Stimulated activated CD4-positive, alpha-beta T cell treated with anti-CD3 and anti-CD28 coated beads, Interleukin-4, amount 100 ng/mL, for 24 hours (primary cell): ENCODE measurements at places on chromosomes 5 and 9.
A peak's percentile ranks its signal among the peaks of the same experiment; 100 is the strongest.

DNA sequence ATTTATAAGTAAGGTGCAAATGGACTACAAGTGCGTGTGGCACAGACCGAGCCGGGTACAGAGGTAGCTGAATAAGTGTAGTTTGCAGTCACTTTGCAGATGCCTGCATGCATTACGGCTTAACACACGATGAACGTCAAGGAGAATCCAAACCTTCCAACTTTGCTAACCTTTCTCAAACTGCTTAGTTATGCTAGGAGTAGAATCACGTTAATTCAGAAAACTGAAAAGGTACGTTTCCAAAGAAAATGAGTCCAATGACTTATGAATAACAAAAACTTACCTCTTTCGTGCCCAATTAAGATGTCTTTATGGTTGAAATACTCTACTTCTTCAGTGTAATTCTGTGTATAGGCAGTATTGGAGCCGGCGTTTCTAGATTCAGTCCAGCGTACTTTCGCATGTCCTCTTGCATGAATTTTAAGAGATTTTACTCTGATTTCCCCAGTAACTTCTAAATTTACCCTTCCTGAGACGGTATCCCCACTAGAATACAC is 539 bp downstream of the ARRDC3 start:
- DNase-seq = peak; percentile 33

- DNase-seq = no peak
Measured at GRCh38 chr5:18202164-18202563, 567.9 kb downstream of the TAF11L14 start.

DNA sequence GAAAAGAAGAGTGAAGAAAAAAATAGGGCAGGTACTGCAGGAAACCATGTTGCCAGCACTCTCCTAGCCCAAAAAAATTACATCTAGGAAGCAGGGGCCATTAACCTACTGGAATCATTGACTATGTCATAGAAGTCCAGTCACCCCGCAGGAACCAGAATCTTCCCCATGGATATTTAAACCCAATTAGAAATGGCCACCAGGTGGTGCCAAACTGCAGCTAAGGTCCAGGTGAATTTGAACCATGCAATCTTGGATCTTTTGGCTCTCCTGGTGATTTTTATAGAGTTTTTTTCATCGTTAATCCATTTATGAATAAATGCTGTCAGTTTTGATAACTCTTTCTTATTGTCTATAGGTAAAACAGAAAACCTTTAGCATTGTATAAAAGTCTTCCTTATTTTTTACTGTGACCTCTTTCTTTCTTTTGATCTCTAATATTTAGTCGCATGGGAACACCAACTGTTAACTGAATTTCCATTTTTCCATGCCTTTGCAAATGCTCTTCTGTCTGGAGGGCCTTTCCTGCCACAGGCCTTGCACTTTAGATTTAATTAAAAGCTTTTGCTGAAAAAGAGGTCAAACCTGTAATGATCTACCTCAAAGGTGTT is 147.5 kb upstream of the FGF10 start:
- DNase-seq = no peak

DNA sequence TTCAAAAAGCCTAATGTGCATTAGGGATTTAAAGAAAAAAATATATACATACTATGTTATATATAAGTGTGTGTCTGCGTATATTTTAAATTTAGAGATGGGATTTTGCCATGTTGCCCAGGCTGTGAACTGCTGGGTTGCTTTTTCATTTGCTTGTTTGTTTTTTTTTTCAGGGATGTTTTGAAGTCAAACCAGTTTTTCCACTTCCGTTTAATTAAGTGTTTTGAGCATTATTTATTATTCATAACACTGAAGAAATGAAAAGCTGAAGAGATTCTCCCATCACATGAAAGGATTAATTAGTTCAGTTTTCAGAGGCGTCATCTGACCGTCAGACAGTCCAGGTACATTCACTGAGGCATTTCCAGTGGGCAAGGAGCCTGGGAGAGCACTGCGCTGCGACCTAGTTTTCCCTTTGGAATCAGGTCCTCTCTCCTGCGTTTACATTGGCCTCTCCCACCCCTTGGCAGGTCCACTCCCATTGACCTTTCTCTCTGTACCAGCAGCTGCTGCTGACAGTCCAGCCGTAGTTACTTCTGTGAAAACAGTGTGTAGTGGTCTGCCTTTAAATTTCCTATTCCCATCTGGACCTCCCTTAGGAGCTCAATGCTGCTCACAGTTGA is 26.0 kb downstream of the ARRDC3 start:
- DNase-seq = no peak

GRCh38 chr5:8676695-8677094 is 807.7 kb downstream of the MTRR start:
- DNase-seq = no peak

- DNase-seq = no peak
Measured at GRCh38 chr9:73215249-73215648, 63.6 kb downstream of the ANXA1 start.

DNA sequence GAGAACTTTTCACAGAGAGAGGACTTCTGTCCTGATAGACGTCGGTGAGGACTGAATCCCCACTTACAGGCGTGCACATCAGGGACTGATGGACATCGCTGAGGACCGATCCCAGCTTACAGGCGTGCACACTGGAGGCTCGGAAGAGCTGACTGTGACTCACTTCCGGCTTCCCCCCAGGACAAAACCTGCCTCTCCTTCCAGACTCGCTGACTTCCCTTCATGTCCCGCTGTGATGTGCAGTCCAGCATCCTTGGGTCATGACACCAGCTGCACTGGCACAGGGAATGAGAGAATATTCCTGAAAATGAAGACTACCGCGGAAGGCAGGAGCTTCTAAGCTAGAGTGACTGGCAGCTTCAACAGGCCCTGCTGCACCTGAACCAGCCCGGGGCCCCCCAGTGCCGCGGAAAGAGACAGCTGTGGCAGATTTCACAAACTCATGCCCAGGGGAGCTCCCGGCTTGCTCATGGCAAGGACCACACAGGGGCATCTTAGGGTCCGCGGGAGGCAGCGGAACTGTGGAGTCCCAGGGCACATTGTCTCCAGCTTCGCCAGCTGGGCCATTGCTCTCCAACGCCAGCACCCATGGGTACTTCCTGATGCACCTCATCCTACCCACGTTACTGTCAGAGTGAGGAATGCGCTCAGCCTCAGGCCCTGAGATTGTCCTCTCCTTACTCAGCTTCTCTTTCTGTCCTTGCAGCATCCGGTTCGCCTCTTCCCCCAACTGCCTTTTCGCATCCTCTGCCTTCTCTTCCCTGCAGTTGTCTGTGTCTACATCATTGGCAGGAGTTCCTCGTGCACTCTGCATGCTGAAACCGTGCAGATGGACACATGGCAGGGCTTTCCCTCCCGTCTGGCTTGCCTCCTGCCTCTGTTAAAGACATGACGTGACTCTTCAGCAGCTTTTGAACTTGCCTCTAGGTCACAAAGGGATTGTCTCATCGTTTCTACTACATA is 29.5 kb downstream of the SURF6 start:
- no peak for DNase-seq

GRCh38 chr9:108515856-108516255 is 339.9 kb downstream of the ACTL7B start:
- DNase-seq = no peak

GRCh38 chr9:109652971-109653370 is 127.0 kb upstream of the PALM2AKAP2 start:
- no peak for DNase-seq

- no peak for DNase-seq
Measured at GRCh38 chr9:121947775-121948174, 145.3 kb downstream of the TTLL11 start.

GRCh38 chr5:144315994-144316634 is 145.4 kb downstream of the KCTD16 start:
- no peak for DNase-seq

DNA sequence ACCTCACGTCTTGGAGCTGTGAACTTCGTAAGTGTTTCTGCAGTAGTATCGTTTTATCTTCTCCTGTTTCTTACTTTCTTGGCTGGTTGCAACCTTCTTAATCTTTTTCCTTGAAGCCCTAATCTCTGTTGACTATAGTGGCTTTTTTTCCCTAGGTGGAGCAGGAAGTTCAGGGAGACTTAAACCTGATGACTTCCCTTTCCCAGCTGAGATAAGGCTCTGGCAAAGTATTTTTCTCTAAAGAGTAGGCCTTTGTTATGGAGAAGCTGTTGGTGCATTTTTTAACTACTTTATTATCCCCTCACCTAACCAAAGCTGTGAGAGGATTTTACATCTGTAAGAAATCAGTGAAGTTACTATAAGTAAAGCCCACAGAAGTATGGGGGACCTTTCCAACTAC is 723.1 kb upstream of the RIOK2 start:
- no peak for DNase-seq

GRCh38 chr5:37494756-37495155 is 115.6 kb downstream of the WDR70 start:
- no peak for DNase-seq
